Aorta (tissue), 5 donors: ENCODE measurements at places on chromosomes 16 and 17. TPM values are rescaled to one million over a fixed set of nuclear protein-coding genes. Genes with fewer than 3 reads are reported as not detected.

Gene CDRT15L2
- not detected for total RNA-seq

Gene TBC1D3D
- total RNA-seq: 0.39 TPM

Gene MEIOC
- not detected for total RNA-seq

Gene EVI2B
- 12.7 TPM for total RNA-seq

Gene RCVRN
- total RNA-seq: 1.0 TPM

Gene ZNF624
- 7.6 TPM for total RNA-seq

Gene ITFG1
- 50.4 TPM for total RNA-seq

Gene MPP3
- 14.6 TPM for total RNA-seq

Gene SLC12A3
- not detected for total RNA-seq

Gene SLFN12L
- 6.3 TPM for total RNA-seq

Gene SULT1A3
- total RNA-seq: 29.7 TPM

Gene PDILT
- total RNA-seq: not detected
